ENCODE measurements at places on chromosomes 7 and 10.

DNA sequence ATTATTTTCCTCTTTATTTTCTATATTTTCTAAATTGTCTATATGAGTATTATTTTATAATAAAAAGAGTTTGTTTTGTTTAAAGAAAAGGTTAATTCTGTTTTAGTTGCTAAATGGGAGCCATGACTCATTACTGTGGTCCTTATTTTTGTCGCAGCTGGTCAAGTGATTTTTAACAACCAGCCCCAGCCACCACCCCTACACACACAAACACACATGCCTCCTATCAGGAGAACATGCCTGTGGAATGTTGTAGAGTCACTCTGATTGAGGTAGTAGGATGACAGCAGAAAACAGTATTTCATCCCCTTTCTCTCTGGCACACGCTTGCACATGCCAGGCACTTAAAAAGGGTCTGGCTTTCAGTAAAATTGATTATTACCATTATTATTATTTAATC lies 68.6 kb upstream of the GDF10 start:
- DNase-seq, result no peak

DNA sequence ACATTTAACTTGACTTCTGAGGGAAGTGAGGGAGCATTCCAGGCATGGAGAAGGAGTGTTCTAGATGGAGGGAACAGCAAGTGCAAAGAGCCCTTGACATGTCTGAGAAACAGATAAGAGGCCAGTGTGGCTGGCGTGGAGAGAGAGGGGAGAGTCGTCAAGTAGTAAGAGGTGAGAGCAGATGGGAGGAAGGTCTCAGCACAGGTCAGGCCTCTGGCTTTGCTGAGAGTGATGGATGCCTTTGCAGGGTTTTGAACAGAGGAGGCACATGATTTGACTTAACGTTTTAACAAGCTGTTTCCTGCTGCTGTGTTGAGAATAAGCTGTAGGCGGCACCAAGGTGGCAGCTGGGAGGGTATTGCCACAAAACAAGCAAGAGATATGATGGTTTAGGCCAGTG lies 97.2 kb downstream of the KAT6B start:
- DNase-seq, result no peak

GRCh38 chr10:112546474-112546873 lies 99.5 kb downstream of the VTI1A start:
- no peak for DNase-seq

GRCh38 chr7:114209968-114210367 lies 204.6 kb upstream of the FOXP2 start:
- no peak for DNase-seq

DNA sequence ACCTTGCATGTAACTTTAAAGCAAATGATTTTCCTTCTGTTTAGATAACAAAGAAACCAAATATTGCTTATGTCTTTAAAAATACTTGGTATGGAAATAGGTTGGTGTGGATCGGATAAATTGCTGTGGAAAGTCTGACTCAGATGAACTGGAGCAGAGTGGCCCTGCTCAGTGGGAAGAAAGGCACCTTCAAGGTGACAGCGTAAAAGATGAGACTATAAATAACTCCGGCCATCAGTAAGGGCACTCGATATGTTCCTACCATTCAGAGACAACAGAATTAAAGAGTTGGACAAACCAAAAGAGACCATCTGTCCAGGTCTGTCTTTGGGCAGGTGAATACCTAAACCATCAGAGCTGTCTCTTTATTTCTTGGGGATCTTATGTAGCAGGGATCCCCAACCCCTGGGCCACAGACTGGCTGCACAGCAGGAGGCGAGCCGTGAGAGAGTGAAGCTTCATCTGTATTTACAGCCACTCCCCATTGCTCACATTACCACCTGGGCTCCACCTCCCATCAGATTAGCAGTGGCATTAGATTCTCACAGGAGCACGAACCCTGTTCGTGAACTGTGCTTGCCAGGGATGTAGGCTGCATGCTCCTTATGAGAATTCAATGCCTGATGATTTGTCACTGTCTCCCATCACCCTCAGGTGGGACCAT lies 357.1 kb downstream of the PRPF18 start:
- DNase-seq, result no peak

DNA sequence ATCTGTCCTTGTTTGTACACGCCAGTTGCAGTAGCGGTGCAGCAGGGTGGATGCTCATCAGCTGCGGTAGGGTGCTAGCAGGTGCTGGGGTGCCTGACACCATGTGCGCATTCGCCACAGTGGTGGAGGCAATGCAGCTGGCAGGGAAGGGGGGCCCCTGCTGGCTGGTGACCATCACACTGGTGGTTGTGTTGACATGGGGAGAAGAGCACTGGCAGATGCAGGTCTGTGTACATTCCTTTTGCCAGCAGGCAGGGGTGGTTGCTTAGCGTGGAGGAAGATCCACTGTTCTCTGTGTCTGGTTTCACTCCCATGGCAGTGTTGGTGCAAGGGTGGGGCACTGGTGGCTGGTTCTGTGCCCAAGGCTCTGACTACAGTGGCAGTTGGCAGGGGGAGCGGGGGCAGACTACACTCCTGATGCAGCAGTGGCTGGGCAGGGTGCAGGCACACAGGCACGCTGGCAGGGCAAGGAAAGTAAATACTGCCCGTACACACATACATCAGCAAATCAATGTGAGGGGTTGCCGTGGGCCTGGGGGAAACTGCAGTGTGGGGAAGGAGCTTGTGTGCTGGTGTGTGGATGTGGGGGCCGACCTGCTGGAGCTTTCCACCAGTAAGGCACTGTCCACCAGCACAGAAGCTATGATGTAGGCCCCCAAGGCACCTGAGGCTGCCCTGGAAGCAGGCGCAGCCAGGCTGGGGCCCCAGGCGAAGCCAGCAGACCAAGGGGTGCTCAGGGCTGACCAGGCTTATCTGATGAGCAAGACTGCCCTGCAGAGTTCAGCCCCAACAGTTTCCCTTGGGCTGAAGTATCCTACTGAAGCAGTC lies 87.2 kb upstream of the UNC5B start:
- DNase-seq, result no peak
